ENCODE measurements at places on chromosomes 7 and 10.

GRCh38 chr10:62261666-62262065 lies 7.0 kb downstream of the RTKN2 start:
- DNase-seq: no peak

DNA sequence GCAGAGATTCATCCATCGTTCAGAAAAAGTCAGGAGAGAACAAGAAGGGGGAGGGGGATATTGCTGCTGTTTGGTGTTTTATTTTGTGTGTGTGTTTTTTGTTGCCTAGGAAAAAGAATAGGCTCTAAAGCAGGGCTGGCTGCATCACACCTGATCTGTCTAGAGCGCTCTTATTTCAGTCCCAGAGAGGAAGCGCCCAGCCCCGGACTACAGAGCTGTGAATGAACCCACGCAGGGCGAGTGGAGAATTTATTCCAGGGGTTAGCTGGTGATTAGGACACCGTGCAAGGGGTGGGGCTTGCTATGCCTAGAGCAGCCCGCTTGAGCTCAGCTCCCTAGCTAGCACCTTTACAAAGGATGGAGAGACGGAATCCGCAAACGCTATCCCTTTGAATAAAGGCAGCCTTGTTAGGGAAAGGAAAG lies 621 bp upstream of the FAM13C start:
- DNase-seq: peak; percentile 19

DNA sequence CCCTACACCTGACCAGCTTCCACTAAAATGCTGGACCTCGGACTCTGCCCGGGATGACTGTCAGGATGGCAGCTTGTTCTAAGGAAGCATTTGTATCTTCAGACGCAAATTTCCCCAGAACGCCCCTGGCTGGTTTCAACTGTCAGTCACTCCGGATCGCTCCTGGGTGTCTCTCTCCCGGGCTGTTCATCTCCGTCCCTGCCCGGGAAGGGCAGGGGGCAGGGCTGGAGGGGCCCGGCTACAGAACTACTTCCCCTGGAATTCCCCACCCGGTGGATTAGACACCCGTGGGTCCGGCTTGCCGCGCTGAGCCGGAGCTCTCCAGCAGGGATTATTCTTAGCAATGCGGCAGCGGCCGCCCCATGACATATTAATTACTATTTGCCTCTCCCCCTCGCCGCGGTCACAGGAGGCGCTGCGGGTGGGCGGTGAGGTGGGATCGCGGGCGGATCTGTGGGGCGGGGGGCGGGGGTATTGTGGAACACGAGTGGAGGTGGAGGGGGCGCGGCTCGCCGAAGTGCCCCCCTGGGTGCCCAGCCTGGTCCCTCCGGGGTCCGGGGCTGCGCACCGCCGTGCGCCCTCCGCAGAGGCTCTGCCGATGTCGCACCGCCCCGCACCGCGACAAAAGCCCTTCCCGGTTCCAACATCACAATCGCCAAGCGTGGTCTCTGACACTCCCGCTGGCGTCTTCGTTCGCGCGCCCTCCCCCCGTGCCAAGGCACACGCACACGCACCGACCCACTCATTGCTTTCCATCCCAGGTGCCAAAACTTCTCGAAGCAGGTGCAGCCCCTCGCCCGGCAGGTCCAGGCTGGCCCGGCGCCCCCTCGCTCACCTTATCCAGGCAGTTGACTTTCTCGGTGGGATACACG lies 276.1 kb upstream of the NEBL start:
- DNase-seq: peak; percentile 36

DNA sequence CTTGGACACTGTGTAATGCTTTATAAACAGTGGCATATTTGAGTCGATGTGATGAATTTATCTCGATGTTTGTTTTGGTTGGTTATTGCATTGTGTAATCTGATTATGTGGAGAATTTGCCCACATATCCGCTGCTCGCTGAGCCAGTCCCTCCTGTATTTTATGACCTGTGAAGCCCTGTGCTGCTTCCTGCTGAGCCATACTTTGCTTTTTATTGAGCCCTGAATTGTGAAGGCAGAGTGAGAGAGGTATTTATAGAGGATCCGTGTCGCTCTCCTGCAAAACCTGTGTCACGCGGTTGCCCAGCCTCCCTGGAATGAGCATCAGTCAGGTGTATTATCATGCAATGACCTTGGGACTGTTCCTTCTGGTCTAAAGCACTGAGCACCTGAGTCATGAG lies 253.7 kb downstream of the ARHGAP21 start:
- no peak for DNase-seq

DNA sequence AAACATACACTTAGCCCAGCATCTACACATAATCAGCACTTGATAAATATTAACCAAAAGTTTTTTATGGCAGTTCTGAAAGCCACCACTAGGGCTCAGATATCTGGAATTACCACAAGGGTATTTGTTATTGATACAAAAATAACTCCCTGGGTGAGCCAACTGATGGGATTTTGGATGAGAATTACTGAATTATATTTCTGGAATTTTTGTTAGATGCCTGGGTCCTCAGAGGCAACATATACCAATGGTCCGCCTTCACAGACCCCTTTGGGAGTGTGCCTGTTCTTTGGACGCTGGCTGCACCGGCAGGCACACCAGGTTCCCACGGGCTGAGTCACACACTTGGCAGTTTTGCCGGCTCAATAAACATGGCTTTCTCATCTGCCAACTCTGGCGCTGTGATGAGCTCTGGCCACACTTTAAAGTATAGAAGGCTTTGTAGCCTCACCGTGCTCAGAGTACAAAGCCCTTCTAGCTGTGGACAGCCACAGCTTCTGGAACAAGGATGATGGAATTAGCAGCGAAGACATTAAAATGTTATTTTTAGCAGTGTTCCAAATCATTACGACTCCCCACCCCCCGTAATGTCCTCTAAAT lies 24.5 kb upstream of the EEPD1 start:
- no peak for DNase-seq

DNA sequence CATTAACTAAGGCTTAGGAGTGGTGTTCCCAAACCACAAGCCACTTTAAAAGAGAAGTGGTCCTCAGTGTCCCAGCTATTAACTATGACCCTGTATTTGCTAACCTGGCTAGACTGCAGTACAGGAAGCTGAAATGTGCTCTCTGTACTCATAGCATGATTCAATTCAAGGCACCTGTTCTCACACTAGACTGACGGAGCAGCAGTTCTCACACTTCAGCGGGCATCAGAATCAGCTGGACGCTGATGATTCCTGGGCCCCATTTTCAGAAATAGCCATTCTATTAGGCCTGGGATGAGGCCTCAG lies 24.5 kb upstream of the MSRB2 start:
- no peak for DNase-seq

DNA sequence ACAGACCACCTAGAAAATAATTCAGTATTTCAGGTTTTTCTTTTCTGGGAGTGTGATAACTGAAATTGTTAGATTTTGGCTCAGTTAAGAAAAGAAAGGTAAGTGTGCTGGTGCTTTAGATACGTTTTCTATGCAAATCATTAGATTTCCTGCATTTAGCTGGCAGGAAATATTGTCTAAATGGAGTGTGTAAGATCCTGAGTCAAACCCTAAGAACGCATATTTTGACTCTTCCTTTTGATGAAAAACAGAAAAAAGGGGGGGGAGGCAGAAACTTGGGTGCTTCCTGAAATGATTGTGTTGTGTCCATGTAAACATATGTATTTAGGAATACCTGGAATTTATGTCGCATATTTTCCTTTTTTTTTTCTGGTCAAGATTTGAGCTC lies 1.2 kb downstream of the GRK5 start:
- peak; percentile 25 for DNase-seq

- DNase-seq: peak; percentile 46
Measured at GRCh38 chr10:48577158-48577557, 27.7 kb downstream of the ARHGAP22 start.

- no peak for DNase-seq
Measured at GRCh38 chr10:48690791-48691660, 6.4 kb downstream of the WDFY4 start.

DNA sequence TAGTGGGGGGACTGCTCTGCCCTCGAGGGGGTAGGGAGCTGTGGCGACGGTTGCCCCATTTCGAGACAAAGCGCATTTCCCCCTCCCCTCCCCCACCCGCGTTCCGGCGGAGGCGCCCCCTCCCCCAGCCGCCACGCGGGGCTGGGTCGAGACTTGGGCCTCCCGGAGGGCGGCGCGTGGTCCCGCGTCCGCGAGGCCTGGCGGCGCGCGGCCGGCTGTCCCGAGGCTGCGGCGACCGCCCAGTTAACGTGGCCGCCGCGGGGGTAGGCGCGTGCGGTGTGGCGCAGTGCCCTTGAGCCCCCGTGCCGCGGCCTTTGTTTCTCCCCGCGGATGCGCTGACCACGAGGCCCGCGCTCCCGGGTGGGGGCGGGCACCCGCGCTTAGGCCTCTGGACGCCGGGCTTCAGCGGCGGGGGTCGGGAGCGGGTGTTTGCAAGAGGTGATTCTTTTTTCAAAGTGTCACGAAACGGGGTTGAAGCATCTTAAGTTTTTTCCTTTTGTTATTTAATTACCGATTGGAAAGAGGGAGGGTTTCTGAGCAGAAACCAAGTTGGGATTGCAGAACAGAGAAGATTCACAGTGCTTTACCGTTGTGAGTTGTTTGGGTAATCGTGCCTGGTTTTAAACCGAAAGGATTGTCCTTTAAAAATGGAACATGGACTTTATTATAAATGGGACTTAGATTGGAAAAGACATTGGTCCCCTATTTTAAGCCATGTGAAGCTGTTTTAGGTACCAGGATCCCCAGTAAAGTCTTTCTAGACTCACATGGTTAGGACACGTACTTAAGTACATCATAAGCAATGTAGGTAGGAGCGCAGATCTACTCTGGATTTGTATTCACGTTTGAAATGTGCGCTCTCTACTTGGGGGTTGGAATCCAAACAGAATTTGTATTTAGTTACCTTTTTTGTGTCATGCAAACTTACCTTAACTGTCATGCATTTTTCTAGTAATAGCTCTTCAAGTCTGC lies 760 bp downstream of the CBX3 start:
- peak; percentile 62 for DNase-seq

GRCh38 chr7:52635021-52635420 lies 400.4 kb upstream of the POM121L12 start:
- DNase-seq: no peak

DNA sequence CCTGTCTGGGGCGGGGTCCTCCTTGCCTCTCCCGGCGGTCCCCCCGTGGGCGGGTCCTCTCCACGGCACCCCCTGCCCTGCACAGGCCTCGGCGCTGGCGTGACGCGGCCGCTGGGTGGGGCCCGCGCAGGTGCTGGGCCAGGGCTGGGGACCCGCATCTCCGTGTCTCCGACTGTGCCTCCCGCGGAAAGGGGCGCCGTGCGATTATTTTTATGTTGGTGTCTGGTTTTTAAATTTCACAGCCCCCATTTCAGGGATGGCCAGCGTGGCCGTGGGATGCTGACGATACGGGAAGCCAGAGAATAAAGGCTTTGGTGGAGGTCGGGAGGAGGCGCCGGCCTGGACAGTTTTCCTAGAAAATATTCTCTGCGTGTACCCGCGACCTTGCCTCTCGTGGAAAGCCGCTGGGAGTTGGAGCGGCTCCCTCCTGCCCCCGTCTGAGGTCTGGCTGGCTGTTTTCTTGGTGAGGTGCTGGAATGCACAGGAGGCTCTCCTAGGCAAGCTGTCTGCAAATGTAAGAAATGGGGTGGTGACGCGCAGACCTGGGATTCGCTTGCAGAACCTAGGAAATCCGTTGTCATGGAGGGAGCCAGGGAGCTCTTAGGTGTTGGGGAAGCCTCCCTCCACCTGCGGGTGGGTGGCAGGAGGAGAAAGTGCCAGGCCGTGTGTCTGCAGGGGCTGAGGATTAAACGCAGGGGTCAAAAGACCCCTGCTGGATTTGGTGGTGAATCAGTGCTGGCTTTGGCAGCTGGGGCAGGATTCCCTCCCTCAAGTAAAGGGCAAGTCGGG lies 28.7 kb upstream of the JAKMIP3 start:
- DNase-seq: no peak

- peak; percentile 22 for DNase-seq
Measured at GRCh38 chr7:142301923-142302550, 44.2 kb upstream of the PRSS58 start.

GRCh38 chr7:154910977-154911376 lies 91.9 kb downstream of the PAXIP1 start:
- no peak for DNase-seq

DNA sequence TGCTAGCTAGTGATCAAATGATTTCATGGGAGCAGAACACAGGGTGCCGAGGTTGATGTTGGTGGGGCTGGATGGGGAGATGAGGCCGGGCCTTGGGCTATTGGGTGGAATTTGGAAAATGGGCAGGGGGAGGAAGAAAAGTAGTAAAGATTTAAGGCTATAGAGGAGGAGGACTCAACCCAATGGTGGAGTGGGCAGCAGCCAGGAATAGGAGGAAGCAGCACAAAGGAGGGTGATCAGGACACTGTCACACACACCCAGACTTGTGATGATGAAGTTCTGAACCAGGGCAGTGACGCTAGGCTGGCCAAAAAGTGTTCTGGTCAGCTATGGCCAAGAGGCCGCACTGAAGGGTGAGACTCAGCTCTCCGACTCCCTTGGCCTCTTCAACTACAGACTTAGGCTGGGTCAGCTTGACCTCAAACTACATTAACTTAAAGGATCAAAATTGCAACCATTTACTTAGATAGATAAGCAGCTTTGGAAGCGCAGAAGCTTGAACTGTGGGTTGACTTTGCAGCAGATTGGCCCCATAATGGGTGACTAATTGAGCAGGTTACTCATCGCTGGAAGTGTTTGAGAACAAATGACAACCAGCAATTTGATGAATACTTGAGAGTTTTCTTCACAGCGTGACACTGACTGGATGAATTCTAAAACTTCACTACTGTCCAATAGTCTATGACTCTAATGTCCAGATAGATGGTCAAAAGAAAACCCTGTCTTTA lies 29.4 kb upstream of the GPR26 start:
- DNase-seq: no peak

DNA sequence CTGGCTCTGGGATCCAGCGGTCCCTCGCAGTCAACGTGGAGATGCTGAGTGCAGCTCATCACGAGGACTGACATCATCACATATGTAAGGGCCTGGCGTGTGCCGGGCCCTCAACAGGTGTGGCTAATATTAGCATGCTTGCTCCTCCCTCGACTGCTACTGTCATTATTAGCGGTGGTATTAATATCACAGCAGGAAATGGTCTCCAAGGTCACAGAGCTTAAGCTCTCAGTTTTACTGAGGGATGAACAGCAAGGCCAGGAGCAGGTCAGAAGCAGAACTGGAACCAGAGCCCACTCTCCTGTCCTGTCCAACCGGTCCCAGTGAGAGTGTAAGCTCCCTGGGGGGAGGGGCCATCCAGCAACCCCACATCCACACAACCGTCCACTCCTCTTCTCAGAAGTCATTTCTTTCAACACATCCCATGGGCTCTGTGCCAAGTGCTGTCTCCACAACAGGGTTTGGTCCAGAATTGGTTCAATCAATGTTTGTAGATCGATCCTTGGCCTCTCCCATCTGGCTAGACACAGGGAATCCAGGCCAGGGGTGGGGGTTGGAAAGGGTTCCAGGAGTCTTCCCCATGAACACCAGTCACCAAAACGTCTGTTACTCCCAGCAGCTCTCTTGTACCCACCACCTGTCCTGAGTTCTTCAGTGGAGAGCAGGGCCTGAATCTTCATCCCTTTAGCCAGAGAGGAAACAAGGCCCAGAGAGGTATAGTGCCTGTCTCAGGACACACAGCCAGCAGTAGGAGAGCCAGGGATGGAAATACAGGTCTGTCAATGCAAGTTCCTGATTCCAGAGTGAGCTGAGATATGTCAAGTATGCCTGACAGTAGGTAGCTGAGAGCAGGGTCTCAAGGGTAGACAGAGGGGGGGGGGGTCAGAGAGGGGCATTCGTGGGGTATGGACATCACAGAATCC lies 45.3 kb upstream of the ZMIZ1 start:
- peak; percentile 53 for DNase-seq

Data from GM20000 (cell line).